ENCODE measurements at places on chromosomes 6 and 20. TPM values are rescaled to one million over a fixed set of nuclear protein-coding genes. Genes with fewer than 3 reads are reported as not detected.

GRCh38 chr6:133300896-133301295 lies 59.7 kb downstream of the EYA4 start:
- H3K4me3 ChIP-seq: no peak overlapping the region
- no peak overlapping the region for H3K27ac ChIP-seq
- H3K36me3 ChIP-seq: no peaks in the 10 kb centered on the region
- no peaks in the 10 kb centered on the region for H3K27me3 ChIP-seq

GRCh38 chr6:154921482-154921881 lies 73.6 kb upstream of the TIAM2 start:
- H3K27ac ChIP-seq: no peak overlapping the region
- peak; percentile 23 for DNase-seq
- no peaks in the 10 kb centered on the region for H3K27me3 ChIP-seq
- H3K4me1 ChIP-seq: peaks cover 9% of the 10 kb centered on the region

- peaks cover 8% of the 10 kb centered on the region for H3K4me1 ChIP-seq
- H3K27ac ChIP-seq: no peak overlapping the region
- no peak overlapping the region for H3K4me3 ChIP-seq
- no peak for DNase-seq
- no peaks in the 10 kb centered on the region for H3K27me3 ChIP-seq
Measured at GRCh38 chr20:13816757-13817156, 31.9 kb downstream of the NDUFAF5 start.

GRCh38 chr6:21157186-21157929 lies 436.2 kb upstream of the SOX4 start:
- no peak overlapping the region for H3K4me3 ChIP-seq
- no peaks in the 10 kb centered on the region for H3K4me1 ChIP-seq
- H3K36me3 ChIP-seq: no peaks in the 10 kb centered on the region
- H3K27me3 ChIP-seq: no peaks in the 10 kb centered on the region
- H3K27ac ChIP-seq: no peak overlapping the region

DNA sequence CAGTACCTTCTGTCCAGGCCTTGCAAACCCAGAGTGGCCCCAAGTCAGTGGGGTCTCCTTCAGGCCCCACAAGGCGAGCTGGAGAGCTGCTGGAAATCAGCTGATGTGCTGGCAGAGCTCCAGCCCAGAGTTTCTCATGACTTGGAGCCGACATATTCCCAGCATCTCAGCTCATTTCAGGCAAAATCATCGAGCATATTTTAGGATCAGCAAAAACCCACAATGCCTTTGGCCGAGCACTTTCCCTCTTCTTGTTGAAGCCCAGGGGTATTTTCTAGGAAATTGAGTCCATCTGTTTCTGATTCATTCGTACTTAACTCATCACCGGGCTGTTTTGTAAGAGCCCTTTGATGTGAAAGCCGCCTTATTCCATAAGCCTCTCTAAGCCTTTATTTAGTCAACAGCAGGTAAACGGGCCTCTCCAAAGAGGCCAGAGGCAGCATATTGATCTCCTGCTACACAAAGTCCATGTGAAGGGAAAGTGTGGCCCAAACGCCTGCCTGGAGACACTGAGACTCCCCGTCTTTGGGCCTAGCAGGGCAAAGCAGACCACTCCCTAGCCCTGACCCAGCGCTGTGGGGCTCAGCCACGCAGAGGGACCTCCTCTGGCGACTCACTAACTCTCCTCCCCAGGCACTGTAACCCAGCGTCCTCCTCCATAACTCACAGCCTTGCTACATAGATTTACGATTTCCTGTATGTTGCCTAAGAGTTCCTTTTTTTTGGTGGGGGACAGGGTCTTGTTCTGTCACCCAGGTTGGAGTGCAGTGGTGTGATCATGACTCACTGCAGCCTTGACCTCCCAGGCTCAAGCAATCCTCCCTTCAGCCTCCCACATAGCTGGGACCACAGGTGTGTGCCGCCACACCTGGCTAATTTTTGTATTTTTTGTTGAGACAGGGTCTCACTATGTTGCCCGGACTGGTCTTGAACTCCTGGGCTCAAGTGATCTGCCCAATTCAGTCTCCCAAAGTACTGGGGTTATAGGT lies 12.1 kb upstream of the C20orf203 start:
- H3K4me1 ChIP-seq: peaks cover 9% of the 10 kb centered on the region
- no peak for DNase-seq
- no peak overlapping the region for H3K4me3 ChIP-seq
- H3K36me3 ChIP-seq: no peaks in the 10 kb centered on the region

DNA sequence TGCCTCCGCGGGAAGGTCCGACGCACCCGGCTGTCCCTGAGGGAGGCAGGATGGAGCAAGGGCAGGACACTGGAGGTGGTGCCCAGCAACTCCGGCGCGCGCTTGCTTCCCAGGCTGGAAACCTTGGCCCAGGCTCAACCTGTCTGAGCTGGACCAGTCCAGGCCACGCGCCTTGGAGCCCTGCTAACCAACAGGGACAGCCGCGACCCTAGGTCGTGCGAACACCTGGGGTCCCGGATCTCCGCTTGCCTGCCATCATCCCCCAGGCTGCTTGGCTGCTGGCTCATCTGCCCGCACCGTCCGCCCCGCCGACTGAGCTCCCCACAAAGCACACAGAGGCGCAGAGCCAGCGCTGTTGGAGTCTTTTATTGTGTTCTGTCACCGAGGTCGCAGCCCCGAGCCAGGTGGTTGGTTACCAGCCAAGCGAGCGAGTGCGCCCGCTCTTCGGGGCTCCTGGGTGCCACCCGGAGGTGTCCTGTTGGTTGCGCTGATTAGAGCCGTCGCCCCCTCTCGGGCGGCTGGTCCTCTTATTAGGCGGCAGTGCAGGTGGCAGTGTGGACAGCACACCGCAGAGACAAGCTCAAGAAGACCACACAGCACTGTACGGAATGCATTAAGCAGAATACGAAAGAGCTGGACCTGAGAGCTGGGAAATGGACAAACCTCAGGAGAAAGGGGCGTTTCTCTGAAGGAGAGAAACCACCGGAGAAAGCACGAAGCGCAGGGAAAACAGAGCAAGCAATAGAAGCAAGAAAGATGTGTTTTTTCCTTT lies 3.8 kb downstream of the COL12A1 start:
- H3K36me3 ChIP-seq: no peaks in the 10 kb centered on the region
- peaks cover 3% of the 10 kb centered on the region for H3K27me3 ChIP-seq
- H3K27ac ChIP-seq: no peak overlapping the region
- H3K4me1 ChIP-seq: peaks cover 26% of the 10 kb centered on the region

- H3K36me3 ChIP-seq: peaks cover 25% of the 10 kb centered on the region
- no peak for DNase-seq
- H3K27me3 ChIP-seq: no peaks in the 10 kb centered on the region
- no peak overlapping the region for H3K4me3 ChIP-seq
- no peak overlapping the region for H3K27ac ChIP-seq
Measured at GRCh38 chr20:50928469-50928868, 2.8 kb downstream of the ADNP start.

The GRM4 gene
- not detected for total RNA-seq

- H3K4me3 ChIP-seq: no peak overlapping the region
- H3K27me3 ChIP-seq: no peaks in the 10 kb centered on the region
- H3K27ac ChIP-seq: no peak overlapping the region
Measured at GRCh38 chr6:39430871-39431523, 108.5 kb upstream of the KCNK16 start.

The PNPLA1 gene
- total RNA-seq: not detected
